AG20443 (cell line): ENCODE measurements at places on chromosomes 6 and 20.

GRCh38 chr20:57791966-57792365 is 82.2 kb upstream of the PMEPA1 start:
- no peak for DNase-seq

- no peak for DNase-seq
These were observed 7.5 kb downstream of the SF3B5 start for GRCh38 chr6:144087789-144088426.

GRCh38 chr6:18289283-18289682 is 25.0 kb upstream of the DEK start:
- no peak for DNase-seq

- no peak for DNase-seq
These were observed 36.2 kb upstream of the CD93 start for GRCh38 chr20:23122321-23122720.

- no peak for DNase-seq
These were observed 7.9 kb downstream of the SOX4 start for GRCh38 chr6:21601339-21601923.

DNA sequence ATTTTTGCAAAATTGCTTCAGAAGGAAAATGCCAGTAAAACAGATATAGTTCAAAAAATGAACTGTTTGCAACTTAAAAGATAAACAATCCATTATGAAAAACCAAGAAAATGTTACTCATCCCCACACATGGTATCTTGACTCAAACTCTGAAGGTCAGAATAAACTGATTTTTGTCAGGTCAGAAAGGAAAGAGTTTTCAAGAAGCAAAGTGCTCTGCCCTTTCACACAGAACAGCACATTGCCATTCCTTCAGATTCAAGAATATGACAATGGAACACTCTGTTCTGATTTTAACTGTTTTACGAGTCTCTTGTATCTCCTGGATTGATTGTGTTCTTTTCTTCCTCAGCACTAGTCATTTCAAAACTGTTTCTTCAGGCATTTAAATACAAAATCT is 33.8 kb upstream of the NT5E start:
- no peak for DNase-seq

DNA sequence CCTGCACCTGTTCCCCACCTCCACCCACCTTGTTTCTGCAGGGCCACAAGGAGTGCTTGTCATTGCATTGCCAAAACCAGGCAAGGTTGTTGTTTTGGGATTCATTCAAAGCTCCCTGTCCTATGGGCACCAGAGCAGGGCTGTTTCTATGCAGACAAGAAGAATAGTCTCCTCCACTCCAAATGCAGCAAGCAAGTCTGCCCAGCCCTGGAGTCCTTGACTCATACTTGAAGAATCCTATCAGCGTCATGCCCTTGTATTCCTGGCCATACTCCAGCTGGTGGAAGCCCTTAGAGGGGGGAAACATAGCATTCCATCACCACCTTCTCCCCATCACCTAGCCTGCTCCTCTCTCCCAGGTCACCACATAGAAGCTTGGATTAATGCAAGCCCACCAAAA is 145.3 kb upstream of the ECI2 start:
- peak; percentile 92 for DNase-seq

DNA sequence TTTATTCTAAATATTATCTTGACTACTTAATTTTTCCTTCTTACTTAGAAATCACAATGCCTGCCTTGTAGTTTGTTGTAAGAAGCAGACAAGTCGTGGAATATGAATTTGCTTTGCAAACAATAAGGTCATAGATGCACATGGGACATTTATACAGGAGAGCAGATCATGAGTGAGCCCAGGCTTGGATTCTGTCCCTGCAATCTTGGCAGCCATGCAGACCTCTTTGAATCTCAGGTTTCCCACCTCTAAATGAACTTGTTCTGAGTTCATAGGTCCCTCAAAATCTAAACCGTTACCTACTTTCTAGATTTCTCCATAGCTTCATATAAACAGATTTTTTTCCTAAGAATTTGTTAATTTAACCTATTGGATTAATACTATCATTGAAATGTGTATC is 19.5 kb downstream of the KIAA0408 start:
- no peak for DNase-seq

GRCh38 chr6:35063701-35064280 is 77.3 kb downstream of the TCP11 start:
- no peak for DNase-seq

DNA sequence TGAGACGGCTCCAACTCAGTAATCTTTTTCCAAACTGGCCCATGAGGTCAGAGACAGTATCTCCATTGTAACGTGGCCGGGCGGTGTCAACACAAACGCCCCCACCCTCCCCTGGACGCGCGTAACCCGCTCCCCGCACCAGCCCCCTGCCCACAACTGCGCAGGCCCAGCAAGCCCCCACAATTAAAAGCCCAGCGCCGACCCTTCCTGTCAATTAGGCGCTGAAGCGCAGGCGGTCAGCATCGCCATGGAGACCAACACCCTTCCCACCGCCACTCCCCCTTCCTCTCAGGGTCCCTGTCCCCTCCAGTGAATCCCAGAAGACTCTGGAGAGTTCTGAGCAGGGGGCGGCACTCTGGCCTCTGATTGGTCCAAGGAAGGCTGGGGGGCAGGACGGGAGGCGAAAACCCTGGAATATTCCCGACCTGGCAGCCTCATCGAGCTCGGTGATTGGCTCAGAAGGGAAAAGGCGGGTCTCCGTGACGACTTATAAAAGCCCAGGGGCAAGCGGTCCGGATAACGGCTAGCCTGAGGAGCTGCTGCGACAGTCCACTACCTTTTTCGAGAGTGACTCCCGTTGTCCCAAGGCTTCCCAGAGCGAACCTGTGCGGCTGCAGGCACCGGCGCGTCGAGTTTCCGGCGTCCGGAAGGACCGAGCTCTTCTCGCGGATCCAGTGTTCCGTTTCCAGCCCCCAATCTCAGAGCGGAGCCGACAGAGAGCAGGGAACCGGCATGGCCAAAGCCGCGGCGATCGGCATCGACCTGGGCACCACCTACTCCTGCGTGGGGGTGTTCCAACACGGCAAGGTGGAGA is at the start of the genes HSPA1A and HSPA1L:
HSPA1A (plus strand) TSS at position 519 of the 814 bp plus-strand sequence; CDS start at position 733, 214 bp downstream.
HSPA1L (minus strand) TSS at position 259 of the 814 bp plus-strand sequence. CDS start 3,311 bp downstream, outside the sequence.
- peak; percentile 92 for DNase-seq

- DNase-seq = peak; percentile 81
These were observed 64.5 kb downstream of the EYA2 start for GRCh38 chr20:46959081-46959692.

- no peak for DNase-seq
These were observed 1622.8 kb downstream of the HACE1 start for GRCh38 chr6:103236923-103237322.

DNA sequence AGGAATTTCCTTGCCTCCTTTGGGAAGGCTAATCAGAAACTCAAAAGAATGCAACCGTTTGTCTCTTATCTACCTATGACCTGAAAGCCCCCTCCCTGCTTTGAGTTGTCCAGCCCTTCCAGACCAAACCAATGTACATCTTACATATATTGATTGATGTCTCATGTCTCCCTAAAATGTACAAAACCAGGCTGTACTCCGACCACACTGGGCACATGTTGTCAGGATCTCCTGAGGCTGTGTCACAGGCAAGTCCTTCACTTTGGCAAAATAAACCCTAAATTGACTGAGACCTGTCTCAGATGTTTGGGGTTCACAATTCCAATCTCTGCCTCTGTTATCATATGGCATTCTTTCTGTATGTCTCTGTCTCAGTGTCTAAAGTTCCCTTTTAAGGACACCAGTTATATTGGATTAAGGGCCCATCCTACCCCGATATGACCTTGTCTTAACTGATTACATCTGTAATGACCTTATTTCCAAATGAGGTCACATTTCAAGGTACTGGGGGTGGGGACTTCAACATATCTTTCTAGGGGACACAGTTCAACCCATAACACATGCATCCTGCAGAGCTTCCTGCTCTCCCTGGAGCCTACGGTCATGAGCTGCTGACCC is 513.5 kb upstream of the JARID2 start:
- no peak for DNase-seq

DNA sequence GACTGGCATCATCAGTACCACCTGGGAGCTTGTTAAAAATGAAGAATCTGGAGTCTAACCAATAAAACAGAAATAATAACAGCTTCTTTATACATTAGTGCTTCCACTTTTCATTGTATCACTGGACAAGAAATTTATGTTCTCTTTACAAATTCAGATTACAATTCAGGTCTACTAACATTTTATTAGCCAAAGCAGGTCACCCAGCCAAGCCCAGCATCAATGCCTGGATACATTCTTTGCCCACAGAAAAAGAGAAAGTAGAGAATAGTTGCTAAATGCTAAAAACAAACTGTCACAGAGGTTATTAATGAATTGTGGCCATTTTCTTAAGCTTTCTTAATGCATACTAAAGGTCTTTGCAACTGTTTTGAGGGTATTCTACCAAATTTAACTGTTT is 458.3 kb downstream of the BTBD3 start:
- DNase-seq = no peak

- no peak for DNase-seq
These were observed 10.4 kb downstream of the PPARD start for GRCh38 chr6:35352735-35353134.

GRCh38 chr20:23161968-23162696 is 76.0 kb upstream of the CD93 start:
- no peak for DNase-seq

- no peak for DNase-seq
These were observed 56.9 kb downstream of the BMP2 start for GRCh38 chr20:6824401-6824800.

DNA sequence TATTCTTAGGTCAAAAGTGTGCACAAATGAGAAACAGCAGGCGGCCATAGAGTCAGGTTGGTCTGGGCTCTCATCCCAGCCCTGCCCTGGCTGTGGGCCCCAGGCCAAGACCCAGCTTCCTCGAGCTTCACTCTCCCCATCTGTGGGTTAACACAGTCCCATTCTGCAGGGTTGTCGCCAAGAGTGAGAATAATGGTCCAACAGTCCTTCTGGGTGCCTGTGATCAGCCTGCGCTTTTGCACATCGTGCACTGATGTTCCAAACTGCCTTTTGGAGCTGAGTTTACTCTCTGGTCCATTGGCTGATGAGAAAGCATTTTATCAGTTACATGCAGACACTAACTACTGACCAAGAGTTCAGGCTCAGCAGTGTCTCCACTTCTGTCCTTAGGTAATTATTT is 82.6 kb downstream of the INSM1 start:
- no peak for DNase-seq
